CD4-positive, alpha-beta T cell treated with Interleukin-2 at 100 ng/mL for 4 hours (primary cell): ENCODE measurements at places on chromosomes 16 and 17.

DNA sequence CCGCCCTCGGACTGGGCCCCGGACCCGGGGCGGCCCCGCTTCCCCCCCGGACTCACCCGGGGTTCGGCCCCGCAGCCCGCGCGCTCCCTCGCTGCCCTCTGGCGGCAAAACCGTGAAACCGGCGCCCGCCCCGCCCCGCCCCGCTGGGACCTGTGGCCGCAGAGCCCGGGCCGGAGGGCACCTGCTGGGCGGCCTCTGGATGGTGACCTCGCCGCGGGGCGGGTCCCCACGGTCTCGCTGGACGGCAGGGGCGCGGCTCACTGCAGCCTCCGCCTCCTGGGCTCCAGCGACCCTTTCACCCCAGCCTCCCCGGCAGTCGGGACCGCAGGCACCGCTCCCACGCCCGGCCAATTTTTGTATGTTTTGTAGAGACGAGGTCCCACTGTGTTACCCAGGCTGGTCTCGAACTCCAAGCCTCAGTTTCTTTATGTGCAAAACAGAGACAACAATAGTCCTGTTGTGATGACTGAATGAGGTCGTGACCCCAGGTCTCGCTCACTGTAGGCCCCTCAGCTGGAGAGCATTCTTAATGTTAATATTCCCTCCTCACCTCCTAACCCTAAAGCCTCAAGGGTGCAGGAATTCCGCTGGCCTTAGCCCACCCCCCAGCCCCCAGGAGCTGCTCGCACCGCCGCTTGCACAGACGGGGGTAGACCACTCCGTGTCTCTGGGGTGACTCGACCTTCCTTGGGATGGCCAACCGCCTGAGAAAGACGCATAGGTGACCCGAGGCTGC lies 33.7 kb upstream of the RPH3AL start:
- peak; percentile 72 for DNase-seq

DNA sequence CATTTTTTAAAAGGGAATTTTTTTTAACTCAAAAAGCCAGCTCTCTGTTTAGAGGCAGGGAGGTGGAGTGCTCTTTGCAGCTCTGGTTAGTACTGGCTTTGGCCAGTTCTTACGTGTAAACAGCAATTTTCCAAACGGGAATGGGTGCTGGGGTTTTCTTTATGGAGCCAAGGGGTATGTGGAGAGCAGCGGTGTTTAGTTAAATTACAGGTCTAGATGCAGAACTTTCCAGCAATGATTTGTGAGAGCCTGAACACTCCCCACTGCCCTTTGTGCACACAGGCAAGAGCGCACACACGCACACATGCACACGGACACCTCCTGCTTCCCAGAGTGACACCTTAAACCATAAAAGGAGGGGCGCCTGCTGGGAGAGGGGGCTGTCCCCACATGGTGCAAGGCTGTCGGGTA lies 140.2 kb downstream of the MSI2 start:
- DNase-seq: no peak

- peak; percentile 29 for DNase-seq
These were observed 2.5 kb upstream of the ABCC12 start for GRCh38 chr16:48158296-48158695.

DNA sequence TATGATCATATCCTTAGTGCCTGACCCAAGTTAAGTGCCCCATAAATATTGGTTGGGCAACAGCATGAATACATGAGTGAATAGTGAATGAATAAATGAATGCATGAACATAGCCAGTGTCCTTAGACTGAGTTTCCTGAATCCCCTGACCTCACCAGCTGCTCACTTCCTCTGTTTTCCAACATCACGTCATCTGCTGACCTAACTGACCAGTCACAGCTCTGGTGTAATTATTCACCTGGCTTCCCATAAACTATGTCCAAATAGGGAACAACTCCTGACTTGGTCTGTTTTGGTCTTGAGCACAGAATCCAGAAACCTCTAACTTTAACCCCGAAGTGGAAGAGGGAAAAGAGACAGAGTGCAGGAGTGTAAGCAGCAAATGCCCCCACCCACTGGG lies 83.4 kb downstream of the ASIC2 start:
- no peak for DNase-seq

DNA sequence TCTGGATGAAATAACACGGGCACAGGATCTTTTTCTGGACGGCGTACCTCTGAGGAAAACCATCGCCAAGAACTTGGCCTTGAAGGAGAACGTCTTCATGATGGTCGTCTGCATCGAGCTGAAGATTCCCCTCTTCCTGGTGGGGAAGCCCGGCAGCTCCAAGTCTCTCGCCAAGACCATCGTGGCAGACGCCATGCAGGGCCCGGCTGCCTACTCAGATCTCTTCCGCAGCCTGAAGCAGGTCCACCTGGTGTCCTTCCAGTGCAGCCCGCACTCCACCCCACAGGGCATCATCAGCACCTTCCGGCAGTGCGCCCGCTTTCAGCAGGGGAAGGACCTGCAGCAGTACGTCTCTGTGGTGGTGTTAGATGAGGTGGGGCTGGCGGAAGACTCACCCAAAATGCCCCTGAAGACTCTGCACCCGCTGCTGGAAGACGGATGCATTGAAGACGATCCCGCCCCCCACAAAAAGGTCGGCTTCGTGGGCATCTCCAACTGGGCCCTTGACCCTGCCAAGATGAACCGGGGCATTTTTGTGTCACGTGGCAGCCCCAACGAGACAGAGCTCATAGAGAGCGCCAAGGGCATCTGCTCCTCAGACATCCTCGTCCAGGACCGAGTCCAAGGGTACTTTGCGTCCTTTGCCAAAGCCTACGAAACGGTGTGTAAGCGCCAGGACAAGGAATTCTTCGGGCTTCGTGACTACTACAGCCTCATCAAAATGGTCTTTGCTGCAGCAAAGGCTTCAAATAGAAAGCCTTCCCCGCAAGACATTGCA lies 68.3 kb upstream of the ENDOV start:
- no peak for DNase-seq

DNA sequence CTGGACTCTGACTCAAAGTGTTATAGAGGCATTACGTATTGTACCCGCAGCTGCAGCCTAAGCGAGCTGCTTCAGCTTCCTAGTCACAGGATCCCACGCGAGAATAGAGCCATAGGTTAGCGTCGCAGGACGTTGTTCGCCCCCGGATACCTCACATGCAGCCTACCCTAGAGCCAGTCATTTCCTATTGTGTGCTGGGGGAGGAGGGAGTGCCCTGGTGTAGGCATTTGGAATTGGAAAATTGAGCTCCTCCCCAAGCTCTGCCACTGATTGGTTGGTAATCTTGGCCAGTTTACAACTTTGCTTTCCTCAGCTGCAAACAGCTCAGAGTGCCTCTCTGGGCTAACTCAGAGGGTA lies 530 bp downstream of the NAA60 start:
- DNase-seq: no peak

GRCh38 chr16:88747588-88748301 lies 37.3 kb downstream of the PIEZO1 start:
- no peak for DNase-seq

- no peak for DNase-seq
These were observed 1.8 kb upstream of the TEX2 start for GRCh38 chr17:64264891-64265290.

- no peak for DNase-seq
These were observed 8.7 kb downstream of the MSL1 start for GRCh38 chr17:40130352-40131042.

GRCh38 chr17:28597606-28598383 lies 1.0 kb downstream of the SPAG5 start:
- DNase-seq: no peak
